Activated CD8-positive, alpha-beta memory T cell treated with anti-CD3 and anti-CD28 coated beads, Interleukin-2, amount 10 ng/mL, durations not matched to agents 7 days and 5 days (primary cell): ENCODE measurements at places on chromosomes 7 and 10.

GRCh38 chr10:99698504-99699080 lies 33.3 kb downstream of the COX15 start:
- no peak for DNase-seq
- H3K27me3 ChIP-seq, result no peaks in the 10 kb centered on the region
- H3K27ac ChIP-seq, result no peak overlapping the region

GRCh38 chr7:49344556-49344955 lies 420.2 kb downstream of the CDC14C start:
- H3K4me1 ChIP-seq, result no peaks in the 10 kb centered on the region
- no peak for DNase-seq
- H3K27me3 ChIP-seq, result no peaks in the 10 kb centered on the region
- H3K4me3 ChIP-seq, result no peak overlapping the region
- no peaks in the 10 kb centered on the region for H3K36me3 ChIP-seq

DNA sequence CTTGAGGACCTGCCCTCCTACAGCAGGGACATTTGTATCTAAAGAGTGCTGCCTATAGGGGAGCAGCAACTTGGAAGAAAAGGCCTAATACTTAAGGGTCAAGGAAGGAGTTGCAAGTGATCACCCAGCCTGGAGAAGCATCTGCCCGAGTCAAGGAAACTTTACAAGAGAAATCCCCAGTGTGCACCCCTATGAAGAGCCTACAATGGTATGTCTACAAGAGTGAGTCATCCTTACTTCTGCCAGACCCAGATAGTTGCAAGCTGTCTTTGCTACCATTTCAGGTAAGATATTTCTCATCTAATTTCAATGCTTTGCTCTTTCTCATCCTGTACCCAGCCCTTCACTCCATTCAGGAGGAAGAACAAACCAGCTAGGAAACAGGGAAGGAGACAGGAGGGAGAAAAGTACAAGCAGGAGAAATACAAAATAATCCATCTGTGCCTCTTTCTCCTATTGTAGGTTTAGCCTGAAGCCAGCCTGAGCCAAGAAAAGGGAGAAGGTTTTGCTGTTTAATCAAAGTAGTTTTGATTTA lies 34.4 kb upstream of the AGR3 start:
- peak; percentile 48 for DNase-seq
- peak overlapping the region; percentile 42 for H3K4me3 ChIP-seq
- peak overlapping the region; percentile 80 for H3K27ac ChIP-seq
- peaks cover 2% of the 10 kb centered on the region for H3K36me3 ChIP-seq
- peaks cover 28% of the 10 kb centered on the region for H3K4me1 ChIP-seq

- no peak for DNase-seq
- H3K4me3 ChIP-seq, result no peak overlapping the region
- no peak overlapping the region for H3K27ac ChIP-seq
- no peaks in the 10 kb centered on the region for H3K27me3 ChIP-seq
- H3K36me3 ChIP-seq, result no peaks in the 10 kb centered on the region
Measured at GRCh38 chr7:117759950-117760640, 113.1 kb downstream of the CTTNBP2 start.

DNA sequence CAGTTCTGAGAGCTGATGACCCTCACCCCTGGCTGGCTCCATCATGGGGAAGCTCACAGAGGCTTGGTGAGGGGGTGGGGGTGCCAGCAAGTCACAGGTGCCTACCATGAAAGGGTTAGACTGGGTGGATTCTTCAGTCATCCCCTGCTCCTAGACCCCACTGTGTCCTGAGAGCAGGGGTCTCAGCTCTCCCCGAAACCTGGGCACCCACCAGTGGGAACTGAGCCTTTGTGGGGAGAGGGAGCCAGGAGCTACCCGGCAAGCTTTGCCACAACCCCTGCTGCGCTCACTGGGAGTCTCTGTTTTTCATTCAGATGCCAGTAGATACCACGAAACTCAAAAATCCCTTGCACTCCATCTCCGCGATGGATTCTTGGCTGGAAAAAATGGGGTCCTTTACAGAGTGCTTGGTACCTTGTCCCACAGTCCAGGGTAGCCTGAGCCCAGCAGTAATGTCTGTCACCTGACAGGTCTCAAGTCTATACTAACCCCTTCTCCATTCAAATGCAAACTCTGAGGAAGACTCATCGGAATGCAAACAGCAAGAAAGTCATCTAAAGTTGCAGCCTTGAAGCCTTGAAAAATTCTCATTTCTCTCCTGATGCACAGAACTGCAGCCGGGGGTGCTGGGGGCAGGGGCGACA lies 48.9 kb upstream of the ENO4 start:
- peaks cover 9% of the 10 kb centered on the region for H3K27me3 ChIP-seq
- no peak overlapping the region for H3K4me3 ChIP-seq
- H3K4me1 ChIP-seq, result peaks cover 2% of the 10 kb centered on the region

- H3K4me1 ChIP-seq, result peaks cover 6% of the 10 kb centered on the region
- DNase-seq, result no peak
- no peaks in the 10 kb centered on the region for H3K27me3 ChIP-seq
- H3K36me3 ChIP-seq, result peaks cover 32% of the 10 kb centered on the region
- no peak overlapping the region for H3K27ac ChIP-seq
Measured at GRCh38 chr7:107605218-107605815, 25.3 kb downstream of the BCAP29 start.

- no peaks in the 10 kb centered on the region for H3K36me3 ChIP-seq
- H3K4me1 ChIP-seq, result no peaks in the 10 kb centered on the region
- no peak overlapping the region for H3K27ac ChIP-seq
- DNase-seq, result no peak
Measured at GRCh38 chr10:124325998-124326636, 92.6 kb downstream of the OAT start.

- no peak for DNase-seq
- no peaks in the 10 kb centered on the region for H3K27me3 ChIP-seq
- no peak overlapping the region for H3K4me3 ChIP-seq
Measured at GRCh38 chr10:46014206-46014605, 16.2 kb downstream of the NCOA4 start.

GRCh38 chr10:52443419-52444388 lies 129.6 kb downstream of the DKK1 start:
- no peak overlapping the region for H3K27ac ChIP-seq
- H3K4me1 ChIP-seq, result no peaks in the 10 kb centered on the region
- H3K36me3 ChIP-seq, result no peaks in the 10 kb centered on the region
- DNase-seq, result no peak

GRCh38 chr7:117805241-117805640 lies 68.0 kb downstream of the CTTNBP2 start:
- no peak overlapping the region for H3K4me3 ChIP-seq
- H3K27me3 ChIP-seq, result no peaks in the 10 kb centered on the region
- H3K36me3 ChIP-seq, result no peaks in the 10 kb centered on the region
- no peaks in the 10 kb centered on the region for H3K4me1 ChIP-seq
- DNase-seq, result no peak

DNA sequence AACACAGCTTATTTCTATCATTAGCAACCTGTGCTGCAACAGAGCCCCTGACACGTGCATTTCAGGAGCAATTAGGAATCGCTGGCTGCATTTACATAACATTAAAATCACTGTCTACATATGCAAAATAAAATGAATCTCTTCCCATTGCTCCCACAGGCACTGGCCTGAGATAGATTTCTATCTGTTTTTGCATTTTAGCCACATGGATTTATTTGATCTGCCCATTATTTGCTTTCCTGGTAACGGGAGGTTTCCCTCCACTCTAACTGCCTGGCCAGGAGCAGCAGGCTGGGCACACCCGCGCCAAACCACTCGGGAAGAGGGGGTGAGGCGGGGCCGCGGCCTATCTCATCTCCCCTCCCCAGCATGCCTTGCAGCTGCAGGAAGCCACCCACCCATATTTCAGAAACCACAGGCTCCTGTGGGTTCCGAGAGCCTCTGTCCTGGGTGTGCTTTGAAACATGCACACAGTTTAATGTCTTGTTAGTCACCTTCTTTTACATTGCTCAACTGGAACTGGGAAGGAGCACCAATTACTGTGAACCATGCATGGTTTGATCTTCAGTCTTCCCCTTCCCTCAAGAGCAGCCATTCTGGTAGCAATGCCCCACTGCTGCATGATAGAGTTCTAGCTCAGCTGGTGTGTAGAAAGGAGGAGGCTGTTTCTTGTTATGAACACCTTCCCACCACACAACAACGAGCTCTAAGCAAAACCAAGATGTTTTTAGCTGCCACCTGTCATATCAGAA lies 37.7 kb upstream of the IKZF1 start:
- H3K27me3 ChIP-seq, result no peaks in the 10 kb centered on the region
- peak overlapping the region; percentile 98 for H3K27ac ChIP-seq
- peak; percentile 93 for DNase-seq
- H3K36me3 ChIP-seq, result peaks cover 9% of the 10 kb centered on the region
